Omental fat pad (tissue), 4 donors: ENCODE measurements at places on chromosomes 12 and 14.

GRCh38 chr14:100033347-100034075 is 31.7 kb upstream of the EVL start:
- DNase-seq, result no peak

- no peak for DNase-seq
Observed at GRCh38 chr14:53523226-53523625, 370.1 kb upstream of the DDHD1 start.

DNA sequence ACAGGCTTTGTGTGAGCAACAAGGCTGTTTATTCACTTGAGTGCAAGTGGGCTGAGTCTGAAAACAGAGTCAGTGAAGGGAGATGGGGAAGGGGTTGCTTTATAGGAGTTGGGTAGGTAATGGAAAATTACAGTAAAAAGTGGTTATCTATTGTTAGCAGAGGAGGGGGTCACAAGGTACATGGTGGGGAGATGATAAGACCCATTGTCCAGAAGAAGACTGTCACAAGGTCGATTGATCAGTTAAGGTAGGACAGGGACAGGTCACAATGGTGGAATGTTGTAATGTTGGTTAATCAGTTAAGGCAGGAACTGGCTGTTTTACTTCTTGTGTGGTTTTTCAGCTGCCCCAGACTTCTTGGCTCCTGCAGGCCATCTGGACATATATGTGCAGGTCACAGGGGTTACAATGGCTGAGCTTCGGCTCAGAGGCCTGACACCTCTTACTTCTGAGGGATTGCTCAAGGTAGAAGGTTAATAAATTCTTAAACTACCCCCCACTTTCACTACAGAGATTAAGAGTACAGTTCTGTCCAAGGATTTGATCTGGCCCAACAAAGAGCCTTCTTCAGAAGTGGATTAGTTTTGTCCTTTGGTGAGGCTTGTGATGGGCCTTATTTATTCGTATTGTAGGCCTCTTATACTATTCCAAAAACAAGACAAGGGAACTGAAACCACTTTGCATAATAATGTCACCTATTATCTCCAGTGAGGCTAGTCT is 13.8 kb upstream of the DHRS4 start:
- DNase-seq, result no peak

DNA sequence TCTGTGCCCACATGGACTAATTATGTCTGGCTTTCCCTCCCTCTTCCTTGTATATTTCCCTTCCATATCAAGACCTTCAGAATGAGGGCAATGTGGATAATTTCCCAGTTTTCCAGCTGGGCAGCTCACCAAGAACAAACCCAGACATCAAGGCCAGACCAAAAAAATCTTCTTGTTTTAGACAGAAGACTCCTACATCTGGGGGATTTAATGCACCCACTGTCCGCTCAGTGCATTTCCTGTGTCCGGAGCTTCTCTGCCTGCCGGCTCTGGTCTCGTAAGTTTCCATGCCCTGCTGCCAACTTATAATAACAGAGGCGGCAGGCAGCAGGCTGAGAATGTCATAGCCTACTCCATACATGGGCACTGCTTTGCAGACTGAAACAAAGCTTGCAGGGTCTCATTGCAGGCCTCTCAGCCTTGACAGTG is 207.2 kb upstream of the BCL2L14 start:
- no peak for DNase-seq

DNA sequence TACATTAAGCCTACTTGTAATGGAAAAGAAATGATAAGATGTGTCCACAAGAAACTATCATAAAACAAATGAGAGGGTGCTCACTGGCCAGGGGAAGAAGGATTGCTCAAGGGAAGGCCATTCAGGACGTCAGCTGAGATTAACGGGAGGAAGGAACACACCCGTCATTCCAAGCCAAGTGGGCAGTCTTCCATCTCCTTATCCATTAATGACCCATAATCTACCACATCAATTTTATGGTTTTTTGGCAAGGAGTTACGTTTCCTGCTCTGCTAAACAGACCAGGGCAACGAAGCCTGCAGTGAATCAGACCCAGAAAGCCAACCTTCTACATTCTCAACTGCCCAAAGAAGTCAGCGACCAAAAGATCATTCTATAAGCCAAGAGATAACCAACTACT is 25.1 kb downstream of the PRKAB1 start:
- no peak for DNase-seq

DNA sequence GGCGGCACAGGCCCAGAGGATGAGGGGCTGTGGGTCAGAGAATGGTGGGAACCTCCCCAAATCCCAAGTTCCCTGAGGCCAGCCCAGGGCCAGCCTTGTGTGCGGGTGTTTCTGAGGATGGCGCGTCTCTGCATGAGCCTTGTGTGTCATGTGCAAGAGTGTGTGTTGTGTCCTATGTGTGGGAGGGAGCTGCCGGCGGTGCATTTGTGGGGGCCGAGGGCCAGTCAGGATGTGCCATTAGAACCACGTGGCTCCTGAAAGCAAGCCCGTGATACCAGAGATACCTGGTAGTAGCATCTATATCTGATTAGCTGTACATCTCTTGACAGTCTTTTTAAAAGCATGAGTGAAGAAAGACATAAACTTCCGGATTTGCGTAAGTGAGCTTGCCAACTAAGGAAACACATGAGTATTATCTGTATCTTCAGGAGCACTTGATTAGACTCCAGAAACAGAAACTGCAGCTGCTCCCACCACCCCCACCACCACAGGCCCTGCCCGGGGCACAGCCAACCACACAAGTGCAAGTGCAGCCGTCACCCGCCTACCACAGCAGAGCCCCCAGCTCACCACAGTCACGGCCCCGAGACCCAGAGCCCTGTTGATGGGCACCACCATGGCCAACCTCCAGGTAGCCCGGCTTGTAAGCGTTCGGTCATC is 19.2 kb downstream of the DDX51 start:
- DNase-seq, result no peak

- DNase-seq, result no peak
Observed at GRCh38 chr14:67984274-67984673, 164.7 kb downstream of the RAD51B start.

DNA sequence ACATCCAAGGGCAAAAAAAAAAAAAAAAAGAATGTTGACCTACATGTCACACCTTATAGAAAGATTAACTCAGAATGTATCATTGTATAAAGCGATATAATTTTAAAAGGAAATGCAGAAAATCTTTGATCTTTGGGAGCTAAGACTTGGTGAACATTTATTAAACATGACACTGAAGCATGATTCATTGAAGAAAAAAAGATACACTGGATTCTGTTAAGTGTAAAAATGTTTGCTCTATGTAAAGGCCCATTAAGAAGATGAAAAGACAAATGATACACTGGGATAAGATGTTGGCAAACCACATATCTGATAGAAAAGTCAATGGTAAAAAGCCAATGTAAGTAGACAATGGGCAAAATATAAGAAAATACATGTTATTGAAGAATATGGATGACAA is 1131.0 kb downstream of the AACS start:
- DNase-seq, result no peak

DNA sequence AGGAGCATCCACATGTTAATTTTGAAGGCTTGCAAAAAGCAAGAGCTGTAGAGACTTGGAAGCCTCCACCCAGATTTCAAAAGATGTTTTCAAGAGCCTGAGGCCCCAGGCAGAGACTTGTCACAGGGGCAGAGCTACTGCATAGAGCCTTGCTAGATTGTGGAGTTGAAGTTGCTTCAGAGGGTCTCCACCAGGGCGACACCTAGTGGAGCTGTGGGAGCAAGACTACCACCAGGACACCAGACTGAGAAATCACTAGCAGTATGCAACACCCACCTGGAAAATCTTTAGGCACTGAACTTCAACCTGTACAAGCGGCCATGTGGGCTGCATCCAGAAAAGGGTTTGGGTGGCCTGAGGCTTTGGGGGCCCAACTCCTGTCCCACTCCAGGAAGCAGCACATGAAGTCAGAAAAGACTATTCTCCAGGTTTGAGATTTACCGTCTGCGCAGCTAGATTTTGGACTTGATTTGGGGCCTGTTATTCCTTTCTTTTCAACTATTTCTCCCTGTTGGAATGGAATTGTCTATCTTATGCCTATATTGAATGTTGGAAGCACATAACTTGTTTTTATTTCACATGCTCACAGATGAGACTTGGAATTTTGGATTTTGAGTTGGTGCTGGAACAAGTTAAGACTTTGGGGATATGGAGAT is 508.6 kb downstream of the FLRT2 start:
- no peak for DNase-seq

DNA sequence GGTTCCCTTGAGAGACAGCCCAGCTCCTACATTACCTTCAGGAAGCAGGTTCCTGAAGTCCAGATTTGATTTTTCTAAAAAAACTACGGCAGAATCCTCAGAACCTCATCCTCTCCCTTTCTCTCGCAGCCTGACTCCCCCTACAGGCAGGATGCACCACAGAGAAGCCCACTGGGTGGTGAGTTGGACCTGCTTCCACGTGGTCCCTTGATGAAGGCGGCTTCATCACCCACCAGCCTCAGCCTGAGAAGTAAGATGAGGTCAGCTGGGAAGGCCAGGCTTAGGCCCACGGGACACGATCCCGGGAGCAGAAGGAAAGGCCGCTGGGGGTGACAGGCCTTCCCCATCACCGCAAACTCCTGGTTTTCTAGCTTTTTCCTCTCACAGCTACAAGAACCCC is 83.0 kb downstream of the ACTN1 start:
- DNase-seq, result no peak

- DNase-seq, result no peak
Observed at GRCh38 chr14:71414631-71415403, 507.6 kb downstream of the PCNX1 start.

GRCh38 chr12:2692080-2692479 is 102.7 kb upstream of the FKBP4 start:
- no peak for DNase-seq

DNA sequence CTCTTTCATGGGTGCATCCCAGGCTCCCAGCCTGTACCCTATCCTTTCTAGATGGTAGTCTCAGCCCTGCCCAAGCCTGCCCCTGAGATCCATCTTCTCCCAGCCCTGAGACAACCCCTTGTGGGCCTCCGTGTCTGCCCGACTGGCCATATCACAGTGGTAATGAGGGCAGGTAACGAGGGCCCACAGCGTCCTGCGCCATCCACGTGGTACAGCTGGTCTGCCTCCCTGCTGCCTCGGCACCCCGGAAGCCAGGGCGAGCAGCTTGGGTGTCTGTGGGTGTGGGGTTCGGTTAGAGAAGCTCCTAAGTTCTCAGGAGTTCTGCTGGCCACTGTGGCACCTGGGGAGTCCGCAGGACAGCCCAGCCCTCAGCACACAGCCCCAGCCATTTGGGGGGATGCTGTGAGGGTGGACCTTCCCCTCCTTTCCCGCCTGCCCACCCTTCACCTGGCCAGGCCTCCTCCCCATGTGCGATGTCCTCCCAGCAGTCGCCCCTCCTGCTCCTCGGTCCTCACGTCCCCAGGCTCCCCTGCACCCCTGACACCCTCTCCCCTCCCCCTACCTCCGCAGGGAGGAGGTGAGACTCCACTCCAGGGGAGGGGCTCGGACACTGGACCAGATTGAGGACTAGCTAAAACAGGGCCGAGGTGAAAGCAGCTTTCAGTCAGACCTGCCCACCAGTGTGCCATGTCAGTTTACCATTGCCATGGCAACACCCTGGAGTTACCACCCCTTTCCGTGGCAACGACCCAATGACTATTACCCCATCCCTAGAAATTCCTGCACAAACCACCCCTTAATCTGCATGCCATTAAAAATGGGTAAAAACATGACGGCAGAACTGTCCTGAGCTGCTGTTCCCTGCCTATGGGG is 69.0 kb downstream of the KIF26A start:
- no peak for DNase-seq

DNA sequence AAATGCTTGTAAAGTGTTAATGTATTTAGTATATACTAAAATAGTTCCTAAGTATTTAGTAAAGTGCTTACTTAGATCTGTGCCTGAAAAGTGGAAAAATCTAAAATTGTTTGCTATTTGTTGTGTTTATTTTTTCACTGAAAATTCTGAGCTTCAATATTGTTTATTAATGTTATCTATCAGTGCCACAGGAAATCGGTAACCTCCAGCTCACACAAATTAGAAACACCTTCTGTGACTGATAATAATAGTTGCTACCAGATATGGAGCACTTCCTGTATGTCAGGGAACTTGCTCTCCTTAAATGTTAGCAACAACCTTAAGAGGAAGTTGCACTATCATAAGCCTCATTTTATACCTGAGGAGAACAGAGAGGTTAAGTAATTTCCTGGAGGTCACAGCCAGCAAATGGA is 723 bp upstream of the LRP10 start:
- no peak for DNase-seq

DNA sequence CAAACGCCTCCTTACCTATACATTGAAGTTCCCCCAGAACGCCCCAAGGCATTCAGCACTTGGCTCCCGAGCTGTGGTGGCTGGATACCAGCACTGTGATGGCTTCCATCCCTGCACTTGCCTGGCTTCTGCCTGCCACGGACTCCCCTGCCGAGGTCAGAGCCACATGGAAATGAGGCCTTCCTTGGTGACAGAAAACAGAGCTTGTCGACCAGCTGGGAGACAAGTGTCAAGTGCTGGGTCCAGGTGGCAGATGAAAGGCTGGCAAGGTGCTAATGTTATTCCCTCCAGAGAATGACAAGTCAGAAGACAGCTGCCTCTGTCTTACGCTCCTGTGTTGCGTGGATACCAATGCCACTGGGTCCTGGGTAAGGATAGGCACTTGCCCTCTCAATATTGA is 26.2 kb upstream of the GNG2 start:
- no peak for DNase-seq

GRCh38 chr12:87406926-87407325 is 622.3 kb downstream of the C12orf50 start:
- DNase-seq, result no peak

GRCh38 chr14:96626916-96627315 is 124.7 kb downstream of the PAPOLA start:
- peak; percentile 18 for DNase-seq

DNA sequence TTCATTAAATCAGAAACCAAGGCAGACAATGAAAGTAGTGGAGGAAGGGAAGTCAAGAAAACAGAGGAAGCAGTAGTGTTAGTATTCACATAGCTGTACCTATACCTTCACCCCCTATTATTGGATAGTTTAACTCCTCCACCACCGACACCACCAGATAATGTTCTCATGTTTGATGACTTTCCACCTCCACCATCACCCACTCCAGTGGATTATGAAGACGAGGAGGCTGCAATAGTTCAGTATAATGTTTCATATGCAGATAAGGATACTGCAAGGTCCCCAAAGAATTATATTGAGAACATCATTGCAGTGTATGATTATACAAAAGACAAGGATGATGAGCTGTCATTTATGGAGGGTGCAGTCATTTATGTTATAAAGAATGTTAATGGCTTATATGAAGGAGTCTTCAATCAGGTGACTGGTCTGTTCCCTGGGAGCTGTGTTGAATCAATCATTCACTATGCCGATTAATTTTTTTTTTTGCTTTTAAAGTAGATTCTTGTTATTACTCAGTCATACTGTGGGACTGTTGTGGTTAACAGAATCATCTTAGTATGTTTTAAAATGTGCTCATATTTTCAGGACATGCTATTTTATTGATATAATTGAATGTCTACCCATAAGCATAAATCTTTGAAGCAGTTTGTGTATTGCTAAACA is 32.2 kb upstream of the KTN1 start:
- no peak for DNase-seq

DNA sequence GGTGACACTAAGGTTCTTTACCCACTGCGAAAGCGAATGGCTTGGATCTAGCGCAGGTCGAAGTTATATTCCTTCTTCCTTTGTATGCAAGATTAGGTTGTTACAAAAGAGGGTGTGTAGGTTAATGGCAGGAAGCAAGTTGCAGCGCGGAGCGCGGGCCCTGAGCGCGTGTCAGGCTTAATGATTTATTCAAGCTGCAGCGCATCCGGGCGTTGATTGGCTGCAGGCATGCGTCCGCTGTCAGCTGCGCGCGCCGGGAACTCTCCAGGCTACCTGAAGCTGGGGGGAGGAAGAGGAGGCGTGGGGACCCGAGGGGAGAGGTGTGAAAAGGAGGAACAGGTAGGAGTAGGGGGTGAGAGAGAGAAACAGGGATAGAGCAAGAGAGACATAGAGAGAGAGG is 7.4 kb downstream of the ASCL1 start:
- no peak for DNase-seq
